ENCODE measurements at places on chromosomes 7 and 10.

- DNase-seq, result no peak
Measured at GRCh38 chr7:117835016-117835664, 38.1 kb downstream of the CTTNBP2 start.

DNA sequence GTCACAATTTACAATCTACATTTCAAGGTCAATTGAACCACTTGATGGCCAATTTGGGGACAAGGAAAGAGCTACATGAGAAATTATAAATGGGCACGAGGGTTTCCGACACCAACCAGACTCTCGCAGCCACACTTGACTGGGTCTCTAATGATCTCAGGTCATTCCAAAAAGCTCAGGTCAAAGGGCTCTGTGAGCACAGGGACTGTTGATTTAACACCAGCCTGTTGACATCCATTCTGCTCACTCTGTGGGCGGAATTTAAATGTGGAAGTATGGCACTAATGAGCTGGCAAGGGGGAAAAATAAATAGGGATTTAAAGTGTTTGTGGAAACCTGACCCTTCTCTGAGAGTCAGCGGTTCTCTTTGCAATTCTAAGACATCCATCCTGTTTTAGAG, 810.7 kb upstream of the AUTS2 start:
- DNase-seq, result no peak

- no peak for DNase-seq
Measured at GRCh38 chr10:26779176-26779860, 81.4 kb downstream of the ABI1 start.

DNA sequence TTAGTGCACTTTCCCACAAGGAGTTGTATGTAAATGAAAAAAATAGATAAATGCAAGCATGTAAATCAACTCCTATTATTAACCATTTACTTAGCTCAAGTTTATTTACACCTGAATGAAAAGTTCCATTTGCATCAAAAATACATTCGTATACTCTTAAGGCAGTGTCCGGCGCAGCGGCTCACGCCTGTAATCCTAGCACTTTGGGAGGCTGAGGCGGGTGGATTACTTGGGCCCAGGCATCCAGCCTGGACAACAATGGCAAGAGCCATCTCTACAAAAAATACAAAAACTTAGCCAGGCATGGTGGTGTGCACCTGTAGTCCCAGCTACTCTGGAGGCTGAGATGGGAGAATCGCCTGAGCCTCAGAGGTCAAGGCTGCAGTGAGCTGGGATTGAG, 4.2 kb upstream of the IDI2 start:
- DNase-seq, result no peak

GRCh38 chr10:5282137-5282536, 82.6 kb upstream of the UCN3 start:
- DNase-seq, result no peak

DNA sequence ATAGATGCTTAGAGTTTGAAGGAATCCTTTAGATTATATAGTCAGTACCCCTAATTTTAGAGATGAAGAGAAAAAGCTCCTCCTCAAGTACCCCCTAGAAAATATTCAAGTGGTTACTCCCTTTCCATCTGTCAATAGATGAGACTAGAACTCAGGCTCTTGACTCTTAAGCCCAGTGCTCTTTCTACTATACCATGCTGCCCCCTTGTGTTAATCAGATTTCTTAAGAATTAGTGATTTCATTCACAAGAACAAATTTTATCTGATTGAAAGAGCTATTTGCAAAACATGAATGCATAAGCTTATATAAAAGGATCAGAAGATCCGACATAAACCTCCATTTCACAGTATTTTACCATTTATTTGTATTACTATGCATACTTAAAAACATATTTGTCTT, 179.3 kb downstream of the TFEC start:
- peak; percentile 62 for DNase-seq

DNA sequence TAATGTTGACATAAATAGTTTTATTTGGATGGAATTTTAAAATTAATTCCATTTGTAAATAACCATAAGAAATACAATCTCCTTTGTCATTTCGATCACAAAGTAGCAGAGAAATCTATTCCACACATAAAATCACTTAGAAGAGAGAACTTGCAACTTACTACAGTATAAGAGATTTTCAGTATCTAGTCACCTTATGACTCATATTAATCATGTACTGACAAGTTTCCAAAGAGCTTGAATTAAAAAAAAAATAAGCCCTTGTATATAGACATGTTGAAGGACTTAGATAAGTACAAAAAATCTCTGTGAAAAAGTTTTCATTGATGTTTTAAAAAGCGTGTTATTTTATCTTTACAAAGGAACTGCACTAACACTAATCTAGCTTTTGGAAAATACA, 207.1 kb upstream of the ETV1 start:
- peak; percentile 46 for DNase-seq

DNA sequence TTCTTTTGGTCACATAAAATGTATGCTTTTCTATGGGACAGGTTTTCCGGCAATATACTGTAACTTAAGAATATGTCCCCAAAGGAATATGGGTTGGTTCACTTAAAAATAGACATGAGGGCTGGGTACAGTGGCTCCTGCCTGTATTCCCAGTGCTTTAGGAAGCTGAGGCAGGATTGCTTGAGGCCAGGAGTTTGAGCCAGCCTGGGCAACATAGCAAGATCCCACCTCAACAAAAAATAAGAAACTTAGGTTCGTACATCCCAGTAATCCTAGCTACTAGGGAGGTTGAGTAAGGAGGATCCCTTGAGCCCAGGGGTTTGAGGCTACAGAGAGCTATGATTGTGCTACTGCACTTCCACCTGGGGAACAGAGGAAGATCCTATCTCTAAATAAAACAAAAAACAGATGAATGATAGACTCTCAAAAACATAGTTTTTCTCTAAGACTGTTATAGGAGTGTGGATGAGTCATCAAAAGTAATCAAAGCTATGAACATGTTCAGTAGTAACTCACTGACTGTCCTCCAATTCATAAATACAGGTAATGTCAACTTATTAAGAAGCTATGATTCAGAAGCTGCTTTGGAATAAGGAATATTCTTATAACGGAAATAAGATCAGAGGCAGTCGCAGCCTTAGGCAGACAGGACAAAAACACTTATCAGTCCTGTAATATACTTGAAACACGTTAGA, 2.6 kb upstream of the SEC31B start:
- DNase-seq, result peak; percentile 44

DNA sequence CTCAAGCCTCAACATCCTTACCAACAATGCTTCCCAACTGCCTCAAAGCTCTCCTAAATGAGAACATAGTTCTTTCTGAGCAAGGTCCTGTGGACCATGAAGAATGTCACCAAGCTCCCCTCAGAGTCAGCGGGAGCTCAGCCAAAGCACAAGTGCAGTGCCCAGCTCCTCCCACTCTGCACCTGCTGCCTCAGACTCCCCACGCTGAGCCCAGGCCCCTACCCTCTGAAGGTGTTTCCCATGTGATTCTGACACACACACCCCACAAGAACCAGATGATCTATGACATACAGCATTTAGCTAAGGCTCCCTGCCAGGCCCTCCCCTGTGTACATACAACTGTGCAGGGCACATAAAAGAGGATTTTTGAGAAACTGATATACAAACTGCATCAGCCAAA, 19.2 kb downstream of the ERCC6 start:
- no peak for DNase-seq

- no peak for DNase-seq
Measured at GRCh38 chr10:43821103-43821502, 172.4 kb upstream of the ZNF32 start.

- no peak for DNase-seq
Measured at GRCh38 chr10:22324893-22325271, 4.0 kb downstream of the BMI1 start.

DNA sequence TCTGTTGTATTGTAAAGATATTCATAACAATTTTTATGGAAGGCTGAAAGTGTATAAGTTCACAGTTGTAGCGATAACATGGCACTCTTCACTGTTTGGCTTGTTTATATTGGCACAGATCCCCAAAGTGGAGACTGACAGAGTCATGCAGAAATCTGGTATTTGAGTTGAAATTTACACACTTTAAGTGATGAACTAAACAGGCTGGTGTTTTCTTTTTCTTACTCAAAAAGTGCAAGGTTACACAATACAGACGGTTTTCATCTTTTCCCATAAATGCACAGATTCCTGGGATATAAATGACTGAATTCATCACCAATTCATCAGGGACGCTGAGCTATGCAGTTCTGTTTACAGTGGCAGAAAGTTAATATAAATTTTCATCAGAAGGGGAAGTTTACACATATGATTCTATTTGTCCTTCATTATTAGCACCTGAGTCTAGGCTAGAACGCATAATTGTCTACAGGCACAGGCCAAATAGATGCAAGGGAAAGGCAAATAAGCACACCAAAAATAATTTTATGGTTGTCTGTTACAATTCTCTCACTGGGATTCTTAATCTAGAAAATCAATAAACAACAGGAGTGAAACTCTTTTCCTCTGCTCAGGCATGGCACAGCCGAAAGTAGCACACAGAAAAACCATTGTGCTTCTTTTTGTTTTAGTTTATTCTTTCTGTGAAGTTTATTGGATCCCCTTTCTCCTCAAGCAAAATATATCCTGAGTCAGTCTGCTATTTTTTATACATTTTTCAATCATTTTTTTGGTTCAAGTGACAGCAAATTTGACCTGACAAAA, 88.0 kb downstream of the FOXP2 start:
- DNase-seq, result peak; percentile 47

GRCh38 chr7:158411232-158411950, 176.2 kb downstream of the PTPRN2 start:
- no peak for DNase-seq

GRCh38 chr10:96478355-96478754, 35.4 kb downstream of the TLL2 start:
- DNase-seq, result peak; percentile 21

- DNase-seq, result peak; percentile 32
Measured at GRCh38 chr10:101444058-101444898, 90.3 kb downstream of the BTRC start.

- DNase-seq, result no peak
Measured at GRCh38 chr7:18343047-18343446, 152.5 kb upstream of the HDAC9 start.

DNA sequence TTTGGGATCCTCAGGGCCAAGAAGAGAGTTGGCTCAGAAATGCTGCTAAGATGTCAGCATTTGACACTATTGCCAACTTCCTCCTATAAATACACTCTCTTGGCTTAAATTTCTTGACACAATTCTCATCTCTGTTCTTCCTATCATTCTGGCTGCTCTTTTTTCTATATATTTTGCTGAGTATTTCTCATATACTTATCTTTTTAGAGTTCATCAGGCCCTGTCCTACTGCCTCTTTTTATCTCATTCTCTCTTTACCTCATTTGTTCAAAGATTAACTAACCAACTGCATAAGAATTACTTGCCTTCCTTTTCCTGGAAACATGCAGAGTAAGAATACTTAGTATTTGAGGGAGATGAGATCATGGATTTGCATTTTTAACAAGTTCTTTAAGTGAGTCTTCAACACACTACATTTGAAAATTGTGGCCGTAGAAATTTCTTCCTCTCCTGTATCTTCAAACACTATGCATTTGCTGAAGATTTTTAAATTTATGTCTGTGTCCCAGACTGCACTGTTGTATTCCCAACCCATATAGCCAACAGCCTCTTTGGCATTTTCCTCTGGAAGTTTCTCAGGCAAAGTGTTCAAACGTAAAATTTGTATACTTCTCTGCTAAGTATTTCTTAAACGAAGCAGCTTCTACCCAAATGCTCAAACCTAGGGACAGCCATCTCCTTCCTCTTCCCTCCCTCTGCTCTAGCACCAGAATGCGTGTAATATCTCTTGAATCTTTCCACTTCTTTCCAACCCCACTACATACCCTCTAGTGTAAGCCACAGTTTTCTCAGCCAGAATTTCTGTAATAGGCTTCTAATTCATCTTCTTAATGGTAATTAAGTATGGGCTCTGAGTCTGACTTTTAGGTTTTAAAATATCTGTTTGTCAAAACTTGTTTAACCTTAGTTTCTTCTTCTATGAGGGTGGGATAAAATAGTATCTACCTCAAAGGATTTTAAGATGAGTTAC, 35.5 kb downstream of the ARL4A start:
- DNase-seq, result no peak

DNA sequence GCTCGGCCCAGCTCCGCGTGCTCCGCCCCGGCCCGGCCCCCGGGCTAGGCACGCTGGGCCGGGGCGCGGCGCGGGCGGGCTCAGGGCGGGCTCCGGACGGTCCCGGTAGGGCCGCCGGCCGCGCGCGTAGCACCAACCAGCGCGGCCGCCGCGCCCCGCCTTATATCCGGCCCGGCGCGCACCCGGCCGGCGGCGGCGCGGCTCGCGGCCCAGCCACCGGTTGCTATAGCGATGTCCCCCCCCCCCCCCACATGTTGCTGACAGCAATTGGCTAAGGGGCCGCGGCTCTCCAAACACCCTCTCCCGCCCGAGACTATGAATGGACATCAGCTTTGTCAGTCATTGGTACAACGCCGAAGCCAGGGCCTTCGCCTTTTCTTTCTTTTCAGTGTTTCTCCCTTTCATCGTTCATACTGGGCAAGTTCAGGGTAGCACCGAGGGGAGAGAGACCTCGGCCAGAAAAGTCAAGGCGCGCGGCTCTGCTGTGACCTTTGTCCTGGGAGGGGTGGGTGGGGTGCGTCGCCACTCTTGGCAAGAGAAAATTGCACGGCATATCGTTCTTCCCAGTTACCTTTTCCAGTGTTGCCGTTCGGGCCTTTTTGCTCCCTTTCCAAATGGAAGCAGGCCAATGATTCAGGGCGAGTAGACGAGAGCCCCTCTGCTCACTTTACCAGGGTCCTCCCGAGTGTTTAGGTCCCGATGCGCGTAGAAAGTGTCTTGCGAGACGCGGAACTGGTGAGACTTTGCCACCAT, 354.2 kb downstream of the DNAJB6 start:
- DNase-seq, result peak; percentile 85

GRCh38 chr7:54907981-54908380, 110.8 kb upstream of the EGFR start:
- peak; percentile 5 for DNase-seq

DNA sequence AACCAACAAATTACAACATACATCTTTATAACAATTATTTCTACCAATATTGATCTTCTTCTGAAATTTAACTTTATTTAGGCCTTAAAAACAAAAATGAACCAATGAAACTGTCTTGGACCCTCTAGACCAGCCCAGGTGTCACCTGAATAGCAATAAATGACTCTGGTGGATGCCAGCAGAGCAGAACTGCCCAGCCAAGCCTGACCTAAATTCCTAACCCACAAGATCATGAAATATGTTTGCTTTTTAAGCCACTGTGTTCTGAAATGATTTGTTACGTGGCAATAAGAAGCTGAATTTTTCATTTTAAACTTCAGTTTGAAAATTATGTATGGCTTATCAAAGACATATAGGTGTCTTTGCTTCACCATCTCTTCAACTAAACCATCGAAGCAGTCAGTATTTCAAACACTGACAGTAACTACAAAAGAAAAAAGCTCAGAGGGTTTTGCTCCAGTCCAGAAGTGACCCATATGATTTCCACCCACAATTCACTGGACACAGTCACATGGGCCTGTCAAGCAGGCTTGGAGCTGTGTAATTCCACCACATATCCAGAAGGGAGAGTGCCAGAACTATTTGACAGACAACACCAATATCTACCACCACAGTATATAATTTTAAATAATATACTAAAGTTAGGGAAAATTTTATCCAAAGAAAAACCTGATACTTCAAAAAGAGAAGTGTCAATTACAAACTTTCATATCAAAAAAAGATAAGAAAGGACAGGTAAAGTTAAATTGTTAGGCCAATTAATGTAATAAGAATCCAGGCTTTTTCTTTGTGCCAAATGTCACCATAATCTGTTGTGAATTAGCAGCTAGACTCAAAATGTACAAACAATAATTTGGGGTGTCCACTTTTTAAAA, 94.5 kb downstream of the KMT2C start:
- DNase-seq, result peak; percentile 77
